CD8-positive, alpha-beta memory T cell (primary cell): ENCODE measurements at places on chromosomes 11 and 22. TPM values are rescaled to one million over a fixed set of nuclear protein-coding genes. Genes with fewer than 3 reads are reported as not detected.

- H3K36me3 ChIP-seq: no peaks in the 10 kb centered on the region
- H3K4me3 ChIP-seq: peak overlapping the region; percentile 76
- H3K27me3 ChIP-seq: no peaks in the 10 kb centered on the region
- DNase-seq: peak; percentile 56
Measured at GRCh38 chr11:68843052-68843561, 1.4 kb upstream of the CPT1A start.

DNA sequence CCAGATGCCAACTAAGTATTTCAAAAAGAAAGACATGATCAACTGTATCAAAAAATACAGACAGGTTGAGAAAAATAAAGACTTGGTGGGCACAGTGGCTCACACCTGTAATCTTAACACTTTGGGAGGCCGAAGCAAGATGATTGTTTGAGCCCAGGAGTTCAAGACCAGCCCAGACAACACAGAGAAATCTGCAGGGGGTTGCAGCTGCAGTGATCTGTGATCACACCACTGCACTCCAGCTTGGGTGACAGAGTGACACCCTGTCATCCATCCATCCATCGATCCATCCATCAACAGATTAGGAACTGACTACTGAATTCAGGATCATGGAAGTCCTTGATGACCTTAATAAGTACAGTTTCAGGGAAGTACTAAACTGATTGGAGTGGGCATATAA, 65.0 kb upstream of the RPS13 start:
- H3K4me1 ChIP-seq: no peaks in the 10 kb centered on the region
- no peak for DNase-seq
- peaks cover 13% of the 10 kb centered on the region for H3K36me3 ChIP-seq
- H3K27ac ChIP-seq: no peak overlapping the region

Gene HPX
- total RNA-seq: 0.27 TPM

Gene OSM
- 18.9 TPM for total RNA-seq

DNA sequence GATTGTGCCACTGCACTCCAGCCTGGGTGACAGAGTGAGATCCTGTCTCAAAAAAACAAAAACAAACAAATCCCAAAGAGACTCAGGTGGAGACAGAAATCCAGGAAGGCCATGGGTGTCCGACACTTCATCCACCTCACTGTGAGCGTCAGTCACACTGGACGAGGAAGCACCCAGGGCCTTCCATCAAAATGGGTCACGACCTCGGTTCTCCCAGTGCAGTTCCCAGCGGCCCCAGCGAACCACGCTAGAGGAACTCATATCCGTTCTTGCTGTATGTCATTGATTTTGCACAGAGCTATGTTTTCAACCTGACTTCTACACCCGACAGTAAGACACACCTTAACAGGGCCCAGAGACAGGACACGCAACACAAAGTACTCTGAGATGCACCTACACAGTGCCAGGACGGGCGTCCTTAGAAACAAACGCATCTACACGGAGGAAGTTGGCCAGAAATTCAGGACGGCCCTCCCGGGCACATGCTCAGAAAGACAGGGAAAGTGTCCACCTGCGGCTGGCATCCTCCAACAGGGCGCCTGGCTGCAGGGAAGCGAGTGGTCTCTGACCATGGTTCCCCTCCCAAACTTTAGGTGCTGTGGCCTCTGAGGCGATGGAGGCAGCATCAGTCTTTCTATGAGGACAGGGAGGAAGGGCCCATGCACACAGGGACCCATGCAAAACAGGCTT, 410.5 kb downstream of the CTTN start:
- no peak overlapping the region for H3K27ac ChIP-seq
- DNase-seq: no peak
- no peak overlapping the region for H3K4me3 ChIP-seq
- H3K36me3 ChIP-seq: no peaks in the 10 kb centered on the region
- H3K4me1 ChIP-seq: no peaks in the 10 kb centered on the region

Gene C11orf52
- total RNA-seq: not detected

- no peaks in the 10 kb centered on the region for H3K4me1 ChIP-seq
- DNase-seq: no peak
- H3K36me3 ChIP-seq: no peaks in the 10 kb centered on the region
- H3K27me3 ChIP-seq: no peaks in the 10 kb centered on the region
Measured at GRCh38 chr11:76169473-76169896, 36.8 kb downstream of the WNT11 start.

- H3K27me3 ChIP-seq: no peaks in the 10 kb centered on the region
- H3K4me1 ChIP-seq: peaks cover 16% of the 10 kb centered on the region
- H3K4me3 ChIP-seq: no peak overlapping the region
- DNase-seq: no peak
- no peaks in the 10 kb centered on the region for H3K36me3 ChIP-seq
- H3K27ac ChIP-seq: no peak overlapping the region
Measured at GRCh38 chr11:83061883-83062282, 9.8 kb downstream of the RAB30 start.

- no peak overlapping the region for H3K27ac ChIP-seq
- no peaks in the 10 kb centered on the region for H3K4me1 ChIP-seq
- H3K4me3 ChIP-seq: no peak overlapping the region
- no peaks in the 10 kb centered on the region for H3K36me3 ChIP-seq
- DNase-seq: no peak
Measured at GRCh38 chr22:24996420-24996952, 44.0 kb downstream of the KIAA1671 start.

DNA sequence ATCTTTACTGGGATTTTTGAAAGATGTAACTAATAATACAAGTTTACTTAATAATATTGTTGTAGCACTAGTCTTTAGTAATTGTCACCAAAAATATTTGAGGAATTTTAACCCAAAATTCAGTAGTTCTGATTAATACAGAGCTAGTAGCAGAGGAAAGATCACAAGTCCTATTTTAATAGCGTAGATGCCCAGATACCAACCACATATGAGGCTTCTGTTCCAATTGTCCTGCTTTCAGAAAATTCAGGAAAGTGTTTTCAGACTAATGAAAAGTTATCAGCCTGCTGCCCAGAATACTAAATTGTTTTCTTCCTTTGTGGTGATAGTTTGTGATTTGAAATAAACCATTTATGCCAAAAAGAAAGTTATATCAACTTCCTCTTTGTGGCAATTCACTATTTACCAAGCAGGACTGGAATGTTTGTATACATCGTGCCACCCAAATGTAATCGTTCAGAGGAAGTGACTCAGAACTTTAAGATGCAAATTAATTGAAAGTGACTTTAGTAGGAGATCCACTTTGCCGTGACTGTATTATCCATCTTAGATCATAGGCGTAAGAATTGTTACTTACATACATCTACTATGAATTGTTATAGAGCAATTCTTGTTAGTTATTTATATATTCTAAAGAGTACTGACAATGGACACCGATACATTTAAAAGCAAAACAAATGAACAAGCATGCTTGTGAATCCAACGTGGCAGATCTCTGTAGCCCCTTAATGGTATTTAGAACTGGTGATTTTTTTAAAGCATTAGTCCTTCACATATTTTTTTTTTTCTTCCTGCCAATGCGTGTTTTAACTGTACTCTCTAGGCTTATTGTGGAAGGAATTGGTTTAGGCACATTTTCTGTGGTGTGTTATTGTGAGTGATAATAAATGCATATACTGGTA, 231.0 kb downstream of the DDX10 start:
- H3K27ac ChIP-seq: no peak overlapping the region
- no peak for DNase-seq
- no peaks in the 10 kb centered on the region for H3K36me3 ChIP-seq
- H3K4me3 ChIP-seq: no peak overlapping the region
